ENCODE measurements at places on chromosomes 16 and 17.

- peaks cover 26% of the 10 kb centered on the region for H3K27me3 ChIP-seq
- no peak overlapping the region for H3K4me3 ChIP-seq
- DNase-seq: no peak
- H3K4me1 ChIP-seq: no peaks in the 10 kb centered on the region
- no peaks in the 10 kb centered on the region for H3K36me3 ChIP-seq
Measured at GRCh38 chr17:43999024-43999423, 5.4 kb upstream of the NAGS start.

DNA sequence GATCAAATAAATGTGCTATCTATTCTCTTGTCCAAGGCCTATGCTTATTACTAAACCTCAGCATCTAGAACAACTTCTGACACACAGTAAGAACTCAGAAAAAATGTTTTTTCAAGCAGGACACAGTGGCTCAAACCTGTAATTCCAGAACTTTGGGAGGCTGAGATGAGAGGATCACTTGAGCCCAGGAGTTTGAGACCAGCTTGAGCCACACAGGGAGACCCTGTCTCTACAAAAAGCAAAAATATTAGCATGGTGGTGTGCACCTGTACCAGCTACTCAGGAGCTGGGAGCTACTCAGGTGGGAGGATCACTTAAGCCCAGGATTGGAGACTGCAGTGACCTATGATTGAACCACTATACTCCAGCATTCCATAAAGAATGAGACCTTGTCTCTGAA lies 32.5 kb downstream of the USP32 start:
- no peak for DNase-seq
- H3K4me1 ChIP-seq: peaks cover 34% of the 10 kb centered on the region
- H3K4me3 ChIP-seq: no peak overlapping the region
- H3K36me3 ChIP-seq: peaks cover 8% of the 10 kb centered on the region

- H3K27ac ChIP-seq: no peak overlapping the region
- no peaks in the 10 kb centered on the region for H3K36me3 ChIP-seq
- H3K4me1 ChIP-seq: no peaks in the 10 kb centered on the region
- DNase-seq: no peak
- peaks cover 3% of the 10 kb centered on the region for H3K27me3 ChIP-seq
Measured at GRCh38 chr16:72946474-72947194, 101.3 kb downstream of the ZFHX3 start.

DNA sequence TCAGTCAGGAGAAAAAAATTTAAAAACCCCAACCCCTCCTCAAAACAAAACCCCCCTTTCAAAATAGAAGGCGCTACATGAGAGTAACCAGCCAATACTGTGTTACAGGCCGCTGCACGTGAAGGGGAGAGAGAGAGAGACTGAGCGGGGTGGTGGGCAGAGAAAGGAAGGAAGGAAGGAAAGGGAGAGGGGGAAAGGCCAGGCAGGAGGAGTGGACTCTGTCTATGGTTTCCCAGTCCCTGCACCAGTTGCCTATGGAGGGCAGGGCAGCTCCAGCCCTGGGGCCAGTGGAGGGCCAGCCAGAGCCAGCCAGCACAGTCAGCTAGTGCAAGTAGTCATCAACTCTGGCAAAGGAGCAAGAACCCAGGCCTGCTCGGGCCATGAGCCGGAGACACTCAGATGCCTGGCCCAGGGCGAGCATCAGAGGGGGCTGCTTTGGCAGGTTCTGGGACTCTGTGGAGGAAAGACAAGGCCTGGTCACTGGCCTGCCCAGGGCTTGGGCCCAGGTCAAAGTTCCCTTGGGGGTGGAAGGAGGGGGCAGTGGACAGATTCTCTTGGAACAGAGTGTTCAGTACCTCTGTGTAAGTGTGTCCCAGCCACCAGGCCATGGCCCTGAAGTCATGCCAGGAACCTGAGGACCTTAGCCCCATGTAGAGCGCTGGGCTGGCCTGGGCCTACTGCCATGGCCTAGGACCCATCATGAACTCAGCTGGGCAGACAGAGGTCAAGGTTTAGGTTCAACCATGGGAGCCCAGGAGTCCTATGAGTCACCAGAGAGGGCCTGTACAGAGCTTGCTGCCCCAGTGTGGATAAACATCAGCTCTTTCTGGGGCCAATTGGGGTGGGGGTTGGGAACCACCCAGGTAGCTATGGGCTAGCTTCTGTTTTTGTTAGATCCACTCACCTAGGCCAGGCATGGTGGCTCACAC lies 7.3 kb upstream of the GFOD2 start:
- no peak overlapping the region for H3K27ac ChIP-seq
- no peak for DNase-seq
- no peaks in the 10 kb centered on the region for H3K27me3 ChIP-seq
- no peaks in the 10 kb centered on the region for H3K4me1 ChIP-seq
- no peak overlapping the region for H3K4me3 ChIP-seq

DNA sequence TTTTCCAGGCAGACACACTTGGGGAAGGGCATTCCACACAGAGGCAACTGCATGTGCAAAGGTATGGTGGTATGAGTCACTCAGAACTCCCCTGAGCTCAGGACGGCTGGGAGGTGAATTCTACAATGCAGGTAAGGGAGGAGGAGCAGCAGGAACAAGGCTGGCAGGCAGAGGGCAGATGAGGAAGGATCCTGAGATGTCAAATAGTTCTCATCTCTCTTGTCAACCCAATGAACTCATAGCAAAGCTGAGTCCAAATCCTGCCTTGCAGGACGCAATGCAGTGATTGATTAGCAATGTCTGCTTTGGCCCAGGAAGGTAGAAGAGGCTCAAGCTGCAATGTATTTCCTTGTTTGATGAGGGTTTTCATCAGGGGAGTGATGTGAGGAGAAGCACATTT lies 243.5 kb downstream of the XYLT1 start:
- H3K4me1 ChIP-seq: peaks cover 13% of the 10 kb centered on the region
- H3K36me3 ChIP-seq: peaks cover 7% of the 10 kb centered on the region
- no peak for DNase-seq
- no peaks in the 10 kb centered on the region for H3K27me3 ChIP-seq
- H3K27ac ChIP-seq: no peak overlapping the region

GRCh38 chr16:56936950-56937349 lies 5.0 kb downstream of the HERPUD1 start:
- no peak overlapping the region for H3K4me3 ChIP-seq
- H3K36me3 ChIP-seq: peaks cover 93% of the 10 kb centered on the region
- no peaks in the 10 kb centered on the region for H3K27me3 ChIP-seq
- H3K27ac ChIP-seq: no peak overlapping the region
- DNase-seq: no peak
- H3K4me1 ChIP-seq: peaks cover 69% of the 10 kb centered on the region

DNA sequence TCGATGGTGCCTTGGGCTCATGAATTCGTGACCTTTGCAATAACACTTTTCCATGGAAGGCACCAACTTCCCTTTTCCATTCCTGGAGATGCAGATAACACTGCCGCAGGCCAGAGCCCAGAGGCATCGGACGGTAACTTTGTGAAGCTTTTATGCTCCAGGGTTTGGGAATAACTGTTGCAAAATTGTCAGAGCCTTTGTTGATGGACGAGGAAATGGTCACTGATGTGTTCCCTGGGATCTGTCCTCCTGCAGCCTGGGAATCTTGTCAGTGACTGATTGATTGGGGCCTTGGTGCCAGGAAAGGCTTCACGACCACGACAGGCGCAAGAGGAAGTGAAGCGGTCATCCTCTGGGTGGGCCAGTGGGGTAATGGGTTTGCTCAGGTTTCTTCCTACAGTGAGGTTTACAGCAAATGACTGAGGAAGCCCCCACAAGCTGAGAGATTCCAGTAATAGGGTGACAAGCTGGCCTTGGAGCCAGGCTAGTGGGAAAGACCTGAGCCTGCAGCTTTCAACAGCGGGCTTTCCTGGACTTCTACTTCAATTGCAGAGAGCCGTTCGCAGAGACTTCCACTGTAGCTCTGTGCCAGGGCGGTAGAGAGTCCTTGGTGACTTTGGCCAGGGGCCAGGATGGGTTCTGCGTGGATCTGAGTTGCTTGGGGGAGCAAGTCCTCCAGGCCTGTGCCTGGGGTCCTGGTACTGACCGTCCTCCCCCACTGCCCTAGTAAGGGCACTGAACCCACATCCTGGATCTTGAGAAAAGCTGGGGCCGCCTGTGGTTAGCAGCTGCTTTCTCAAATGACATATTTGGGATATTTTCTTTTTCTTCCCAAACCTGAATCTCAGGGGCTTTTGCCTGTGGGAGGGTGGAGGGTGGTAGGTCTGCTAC lies 37.6 kb downstream of the PGS1 start:
- peak overlapping the region; percentile 96 for H3K27ac ChIP-seq
- no peak for DNase-seq
- H3K36me3 ChIP-seq: peaks cover 62% of the 10 kb centered on the region
- H3K4me1 ChIP-seq: peaks cover 58% of the 10 kb centered on the region

- no peak overlapping the region for H3K4me3 ChIP-seq
- no peaks in the 10 kb centered on the region for H3K27me3 ChIP-seq
- H3K36me3 ChIP-seq: peaks cover 4% of the 10 kb centered on the region
- H3K27ac ChIP-seq: no peak overlapping the region
- DNase-seq: no peak
Measured at GRCh38 chr17:1496869-1497268, 4.4 kb upstream of the MYO1C start.

DNA sequence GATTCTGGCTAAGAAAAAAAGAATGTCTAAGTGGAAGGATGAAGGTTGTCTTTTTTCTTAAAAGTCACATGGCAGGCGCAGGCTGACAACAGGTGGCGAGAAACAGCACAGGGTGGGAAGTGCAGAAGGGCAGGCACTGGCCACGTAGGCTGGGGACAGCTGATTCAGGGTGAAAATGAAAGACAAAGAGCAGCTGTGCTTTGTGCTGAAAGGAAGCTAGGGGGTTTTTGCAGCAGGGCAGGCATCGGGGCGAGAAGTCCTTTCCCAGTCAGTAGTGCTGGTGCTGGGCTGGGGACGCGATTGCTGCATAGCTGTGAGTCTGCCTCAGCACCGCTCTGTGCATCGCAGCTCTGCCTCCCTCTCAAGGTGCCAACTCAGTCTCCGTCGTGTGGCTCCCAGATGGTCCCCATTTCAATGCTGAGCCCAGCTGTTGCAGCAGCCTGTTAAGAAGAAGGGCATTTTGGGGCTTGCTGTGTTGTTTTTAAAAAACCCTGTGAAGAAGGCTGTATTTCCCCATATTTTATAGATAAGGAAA lies 183.1 kb upstream of the CCL2 start:
- no peaks in the 10 kb centered on the region for H3K27me3 ChIP-seq
- H3K36me3 ChIP-seq: no peaks in the 10 kb centered on the region
- H3K4me3 ChIP-seq: no peak overlapping the region
- H3K27ac ChIP-seq: no peak overlapping the region
- no peaks in the 10 kb centered on the region for H3K4me1 ChIP-seq

DNA sequence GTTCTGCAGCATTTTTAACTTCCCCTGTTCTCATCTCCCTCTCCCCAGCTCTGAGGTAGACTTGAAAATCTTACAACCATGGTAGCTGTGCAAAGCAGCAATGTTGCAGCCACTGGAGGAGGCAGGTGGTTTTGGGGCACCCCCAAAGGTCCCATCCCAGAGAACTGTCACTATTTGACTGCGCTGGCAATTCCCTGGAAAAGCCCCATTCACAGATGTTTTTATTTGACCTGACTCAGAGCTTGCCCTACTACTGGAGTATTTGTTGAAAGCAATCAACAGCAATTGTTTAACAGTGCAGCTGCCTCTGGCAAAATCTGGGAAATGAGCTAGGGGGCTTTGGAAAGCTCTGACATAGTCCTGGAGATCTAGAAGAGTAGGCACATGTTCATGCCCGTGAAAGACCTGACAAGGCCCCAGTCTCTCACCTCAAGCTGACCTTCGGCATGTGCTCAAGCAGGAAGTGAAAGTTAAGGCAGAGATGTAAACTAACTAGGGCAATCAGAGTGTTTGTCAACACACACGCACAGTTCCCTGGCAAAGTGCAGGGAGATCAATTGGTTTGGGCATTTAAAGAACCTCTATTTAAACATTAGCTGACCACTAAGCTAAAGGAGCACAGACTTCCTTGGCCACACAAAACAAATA lies 19.7 kb upstream of the PIK3R5 start:
- H3K4me1 ChIP-seq: peaks cover 11% of the 10 kb centered on the region
- H3K4me3 ChIP-seq: no peak overlapping the region
- no peak for DNase-seq
- no peaks in the 10 kb centered on the region for H3K27me3 ChIP-seq

GRCh38 chr17:4176808-4177472 lies 33.9 kb downstream of the CYB5D2 start:
- peaks cover 82% of the 10 kb centered on the region for H3K36me3 ChIP-seq
- H3K27ac ChIP-seq: peak overlapping the region; percentile 87
- DNase-seq: no peak

- no peak overlapping the region for H3K4me3 ChIP-seq
- peaks cover 33% of the 10 kb centered on the region for H3K27me3 ChIP-seq
- no peaks in the 10 kb centered on the region for H3K36me3 ChIP-seq
- DNase-seq: no peak
Measured at GRCh38 chr17:10149573-10150399, 48.6 kb downstream of the GAS7 start.

DNA sequence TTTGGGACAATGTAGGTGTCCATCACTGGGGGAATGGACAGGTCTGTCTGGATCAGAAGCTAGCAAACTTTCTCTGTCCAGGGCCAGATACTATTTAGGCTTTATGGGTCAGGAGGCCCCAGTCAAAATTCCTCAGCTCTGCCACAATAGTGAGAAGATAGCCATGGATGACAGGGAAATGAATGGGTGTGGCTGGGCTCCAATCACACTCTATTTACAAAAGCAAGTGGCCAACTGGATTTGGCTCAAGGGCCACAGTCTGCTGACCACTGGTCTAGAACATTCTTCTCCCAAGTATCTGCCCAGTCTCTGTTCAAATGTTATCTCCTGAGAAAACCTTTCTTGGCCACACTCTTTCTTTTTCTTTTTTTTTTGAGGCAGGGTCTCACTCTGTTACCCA lies 339.9 kb downstream of the SOX9 start:
- H3K27me3 ChIP-seq: no peaks in the 10 kb centered on the region
- H3K36me3 ChIP-seq: no peaks in the 10 kb centered on the region
- H3K4me3 ChIP-seq: no peak overlapping the region
- no peaks in the 10 kb centered on the region for H3K4me1 ChIP-seq

DNA sequence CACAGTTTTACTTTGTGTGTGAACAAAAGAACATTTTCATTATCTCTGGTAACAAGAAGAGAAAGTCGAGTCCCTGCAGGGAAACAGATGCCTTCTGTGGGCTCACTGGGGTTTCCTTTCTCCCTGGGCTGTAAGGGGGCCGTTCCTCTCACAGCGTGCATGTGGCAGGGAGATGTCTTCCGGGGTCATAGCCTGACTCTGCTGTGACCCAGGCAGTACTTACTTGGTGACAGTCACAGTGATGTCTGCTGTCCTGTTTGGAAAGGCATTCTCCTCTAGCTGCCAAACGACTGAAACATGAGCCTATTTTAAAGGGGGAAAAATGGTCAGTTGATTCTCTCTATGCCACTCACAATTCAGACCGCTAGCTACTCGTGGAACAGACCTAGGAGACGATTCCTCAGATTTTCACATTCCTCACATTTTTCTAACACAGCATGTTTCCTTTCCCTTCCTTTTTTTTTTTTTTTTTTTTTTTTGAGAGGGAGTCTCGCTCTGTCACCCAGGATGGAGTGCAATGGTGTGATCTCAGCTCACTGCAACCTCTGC lies 7.3 kb downstream of the HASPIN start:
- DNase-seq: no peak
- H3K4me3 ChIP-seq: no peak overlapping the region

DNA sequence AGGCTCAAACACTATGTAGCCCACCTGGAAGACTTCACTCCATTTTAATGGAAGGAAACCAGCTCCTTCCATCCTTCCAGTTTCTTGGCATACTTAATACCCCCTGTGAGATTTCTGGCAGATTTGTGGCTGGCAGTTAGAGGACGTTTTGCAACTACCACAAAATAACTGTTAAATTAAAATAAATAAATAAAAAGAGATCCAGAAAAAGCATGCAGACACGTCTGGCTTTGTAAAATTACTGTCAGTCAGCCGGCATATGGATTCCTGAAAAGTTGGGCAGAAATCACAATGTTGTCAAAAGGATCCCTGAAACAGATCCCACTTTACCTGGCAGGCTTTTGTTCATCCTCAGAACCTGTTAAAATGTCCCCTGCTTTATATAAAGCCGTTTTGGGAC lies 113.9 kb downstream of the ASIC2 start:
- H3K27ac ChIP-seq: no peak overlapping the region
- DNase-seq: no peak
- peaks cover 5% of the 10 kb centered on the region for H3K27me3 ChIP-seq
- no peak overlapping the region for H3K4me3 ChIP-seq
- no peaks in the 10 kb centered on the region for H3K36me3 ChIP-seq
